Heart left ventricle (tissue), 16 donors: ENCODE measurements at places on chromosomes 16 and 17. TPM values are rescaled to one million over a fixed set of nuclear protein-coding genes. Genes with fewer than 3 reads are reported as not detected.

The KRT9 gene
- not detected for total RNA-seq

The CD300A gene
- 1.3 TPM for total RNA-seq

The IGF2BP1 gene
- not detected for total RNA-seq

DNA sequence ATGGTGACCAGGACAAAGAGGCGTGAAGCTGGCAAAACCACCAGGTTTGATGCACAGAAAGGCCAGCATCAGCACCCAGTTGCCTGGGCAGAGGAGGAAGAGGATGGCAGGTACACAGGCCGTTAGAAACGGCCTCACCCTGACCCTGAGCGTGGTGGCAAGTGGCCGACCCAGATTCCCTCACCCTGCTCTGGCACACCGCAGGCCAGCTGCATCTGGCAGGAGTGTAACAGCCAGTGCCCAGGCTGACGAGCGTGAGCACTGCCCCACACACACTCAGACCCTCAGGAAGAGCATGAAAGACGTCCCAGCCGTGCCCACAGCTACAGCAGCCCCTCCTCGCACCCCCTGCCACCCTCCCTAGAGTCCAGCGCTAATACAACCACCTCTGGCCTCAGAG, 82.0 kb downstream of the ANKRD11 start:
- no peak overlapping the region for H3K4me3 ChIP-seq
- H3K36me3 ChIP-seq = no peaks in the 10 kb centered on the region
- peaks cover 84% of the 10 kb centered on the region for H3K4me1 ChIP-seq

DNA sequence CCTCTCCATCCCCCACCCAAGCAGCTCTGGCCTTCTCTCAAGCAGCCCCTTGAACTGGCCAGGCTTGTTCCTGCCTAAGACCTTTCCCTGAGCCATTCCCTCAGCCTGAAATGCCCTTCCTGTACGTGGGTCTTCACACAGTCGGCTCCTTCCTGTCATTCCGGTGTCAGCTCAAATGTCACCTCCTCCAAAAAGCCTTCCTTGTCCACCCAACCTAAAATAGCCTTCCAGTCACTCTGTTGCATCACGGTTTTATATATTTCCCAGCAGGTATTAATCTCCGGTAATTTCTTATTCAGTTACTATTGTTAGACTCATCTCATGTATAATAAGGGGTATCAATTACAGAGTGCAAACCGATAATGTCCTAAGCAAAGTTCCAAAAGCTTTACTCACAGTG, 51.8 kb downstream of the C17orf67 start:
- no peak overlapping the region for H3K27ac ChIP-seq
- H3K36me3 ChIP-seq = no peaks in the 10 kb centered on the region
- H3K27me3 ChIP-seq = peaks cover 35% of the 10 kb centered on the region
- DNase-seq = no peak
- no peak overlapping the region for H3K4me3 ChIP-seq
- peaks cover 16% of the 10 kb centered on the region for H3K4me1 ChIP-seq

The SOX9 gene
- total RNA-seq = 18.8 TPM

The AATK gene
- 9.6 TPM for total RNA-seq

- H3K27me3 ChIP-seq = no peaks in the 10 kb centered on the region
- DNase-seq = no peak
Measured at GRCh38 chr17:3846437-3847164, 555 bp upstream of the NCBP3 start.

- H3K27ac ChIP-seq = no peak overlapping the region
- DNase-seq = no peak
- no peak overlapping the region for H3K4me3 ChIP-seq
- no peaks in the 10 kb centered on the region for H3K27me3 ChIP-seq
Measured at GRCh38 chr16:56094231-56094630, 97.1 kb upstream of the GNAO1 start.

DNA sequence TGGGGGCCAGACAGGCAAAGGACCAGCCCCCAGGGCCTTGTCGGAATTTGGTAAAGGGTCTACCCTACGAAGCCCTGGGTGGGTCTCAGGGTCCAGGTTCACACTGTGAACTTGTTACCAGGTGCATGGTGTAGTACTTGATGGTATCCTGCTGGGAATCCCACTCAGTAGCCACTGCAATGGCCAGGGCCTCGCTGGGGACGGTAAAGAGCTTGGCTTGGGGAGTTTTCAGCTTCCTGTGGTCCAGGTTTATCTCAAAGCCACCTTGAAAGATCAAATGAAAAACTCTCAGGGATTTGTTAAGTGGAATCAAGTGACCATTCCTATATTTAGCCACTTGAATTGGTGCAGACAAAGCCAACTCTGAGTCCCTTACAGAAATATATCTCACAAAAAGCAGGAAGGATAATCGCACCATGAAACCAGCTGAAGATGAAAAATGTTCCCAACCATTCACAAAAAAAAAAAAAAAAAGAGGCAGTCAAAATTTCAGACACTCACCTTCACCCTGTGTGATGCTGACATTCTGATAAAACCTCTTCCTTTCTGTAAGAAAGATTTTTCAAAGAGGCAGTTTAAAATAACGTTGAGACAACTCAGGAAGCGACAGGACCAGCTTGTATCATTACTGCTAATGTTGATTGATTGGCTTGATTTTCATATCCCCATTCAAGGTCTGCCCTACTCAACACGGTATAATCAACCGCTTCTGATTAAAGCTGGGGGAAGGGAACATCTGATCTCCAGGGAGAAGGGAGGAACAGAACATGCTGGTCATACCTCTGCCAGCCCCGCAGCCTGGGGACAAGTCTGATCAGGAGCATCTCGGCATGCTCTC, 10.6 kb downstream of the ATPAF2 start:
- DNase-seq = no peak
- H3K4me3 ChIP-seq = no peak overlapping the region
- H3K27me3 ChIP-seq = no peaks in the 10 kb centered on the region
- H3K4me1 ChIP-seq = peaks cover 18% of the 10 kb centered on the region

GRCh38 chr17:40158438-40159013, 18.2 kb downstream of the CASC3 start:
- peaks cover 6% of the 10 kb centered on the region for H3K4me1 ChIP-seq
- H3K27ac ChIP-seq = no peak overlapping the region
- no peaks in the 10 kb centered on the region for H3K27me3 ChIP-seq
- no peak for DNase-seq

GRCh38 chr17:51921500-51921899, 237.0 kb downstream of the CA10 start:
- DNase-seq = no peak
- no peaks in the 10 kb centered on the region for H3K36me3 ChIP-seq
- no peaks in the 10 kb centered on the region for H3K27me3 ChIP-seq
- no peaks in the 10 kb centered on the region for H3K4me1 ChIP-seq

The FBXL16 gene
- not detected for total RNA-seq

GRCh38 chr17:16987830-16988601, 16.1 kb upstream of the TNFRSF13B start:
- no peak overlapping the region for H3K4me3 ChIP-seq
- no peaks in the 10 kb centered on the region for H3K36me3 ChIP-seq
- no peaks in the 10 kb centered on the region for H3K27me3 ChIP-seq

The PYY gene
- total RNA-seq = not detected

The MYO15A gene
- total RNA-seq = 0.19 TPM

The CSH2 gene
- total RNA-seq = not detected

DNA sequence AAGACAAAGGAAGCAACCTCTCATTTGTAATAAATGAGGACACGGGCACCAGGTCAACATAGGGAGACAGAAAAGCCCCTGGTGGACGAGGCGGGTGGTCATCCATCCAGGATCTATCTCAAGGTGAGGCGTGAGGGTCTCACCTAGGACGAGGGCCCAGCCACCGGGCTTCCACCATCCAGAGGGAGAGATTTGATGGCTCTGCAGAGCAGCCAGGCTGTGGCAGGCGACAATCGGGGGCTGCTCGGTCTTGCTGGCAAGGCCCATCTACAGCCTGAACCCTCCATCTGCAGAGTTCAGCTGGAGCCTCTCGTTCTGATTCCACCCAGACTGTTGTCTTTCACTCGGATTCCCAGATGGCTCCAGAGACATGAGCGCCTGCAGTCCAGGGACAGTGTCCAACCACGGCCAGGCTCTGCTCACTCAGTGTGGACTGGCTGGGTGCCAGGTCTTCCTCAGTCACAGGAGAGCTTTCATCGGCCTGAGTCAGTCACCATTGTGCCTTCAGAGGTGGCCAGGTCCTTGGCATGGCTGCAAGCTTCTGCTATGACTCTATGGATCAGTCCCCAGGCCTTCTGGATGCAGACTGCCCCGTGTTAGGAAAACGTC, 5.9 kb downstream of the LITAFD start:
- peaks cover 37% of the 10 kb centered on the region for H3K36me3 ChIP-seq
- no peak overlapping the region for H3K27ac ChIP-seq
- peak; percentile 91 for DNase-seq
- no peak overlapping the region for H3K4me3 ChIP-seq
- H3K4me1 ChIP-seq = peaks cover 25% of the 10 kb centered on the region
